PC-3 (cell line): ENCODE measurements at places on chromosomes 7 and 10. TPM values are rescaled to one million over a fixed set of nuclear protein-coding genes. Genes with fewer than 3 reads are reported as not detected.
A peak's percentile ranks its signal among the peaks of the same experiment; 100 is the strongest.

GRCh38 chr10:18551473-18551872 lies 99.9 kb downstream of the NSUN6 start:
- DNase-seq: no peak

DNA sequence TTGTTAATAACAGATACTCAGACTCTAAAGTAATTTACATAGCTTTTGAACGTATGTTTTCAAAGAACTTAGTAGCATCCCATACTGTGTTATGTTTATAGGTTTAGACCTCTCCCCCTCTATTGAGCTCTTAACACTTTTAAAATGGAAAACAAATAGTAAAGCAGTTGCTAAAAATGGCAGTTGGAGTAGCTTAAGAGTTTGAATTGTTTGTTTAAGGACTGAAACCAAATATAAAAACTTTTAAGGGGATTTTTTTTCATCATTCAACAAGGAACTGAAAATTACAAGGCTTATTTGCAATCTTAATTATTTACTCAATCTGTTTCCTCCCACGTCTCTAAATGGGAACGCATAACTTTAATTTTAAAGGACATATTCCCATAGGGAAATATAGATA lies 1.6 kb upstream of the SPAG6 start:
- no peak for DNase-seq

CLEC5A gene
- not detected in 2 replicates for total RNA-seq

DNA sequence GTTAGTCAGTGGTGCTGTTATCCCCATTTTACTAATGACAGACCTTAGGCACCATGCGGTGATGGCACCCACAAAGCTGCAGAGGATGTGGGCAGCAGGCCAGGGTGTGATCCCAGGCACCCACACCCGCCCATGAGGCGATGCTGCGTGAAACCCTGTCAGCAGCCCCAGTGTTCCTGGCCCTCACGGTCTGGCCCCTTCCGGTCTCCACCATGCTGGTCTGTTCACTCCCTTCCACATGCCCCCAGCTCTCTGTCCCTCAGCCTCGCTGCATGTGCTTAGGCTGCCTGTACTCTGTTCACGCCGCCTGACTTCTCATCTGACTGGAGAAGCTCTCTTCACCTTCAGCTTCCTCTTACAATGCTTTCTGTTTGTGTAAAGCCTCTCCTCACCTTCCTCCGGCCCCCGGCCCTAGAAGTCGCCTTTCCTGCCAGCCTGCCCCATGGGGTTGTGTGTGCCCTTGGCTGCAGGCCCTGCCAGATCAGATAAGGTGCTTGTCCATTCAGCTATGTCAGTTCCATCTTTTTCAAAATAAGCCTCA lies 17.6 kb upstream of the ORAI2 start:
- no peak for DNase-seq

DNA sequence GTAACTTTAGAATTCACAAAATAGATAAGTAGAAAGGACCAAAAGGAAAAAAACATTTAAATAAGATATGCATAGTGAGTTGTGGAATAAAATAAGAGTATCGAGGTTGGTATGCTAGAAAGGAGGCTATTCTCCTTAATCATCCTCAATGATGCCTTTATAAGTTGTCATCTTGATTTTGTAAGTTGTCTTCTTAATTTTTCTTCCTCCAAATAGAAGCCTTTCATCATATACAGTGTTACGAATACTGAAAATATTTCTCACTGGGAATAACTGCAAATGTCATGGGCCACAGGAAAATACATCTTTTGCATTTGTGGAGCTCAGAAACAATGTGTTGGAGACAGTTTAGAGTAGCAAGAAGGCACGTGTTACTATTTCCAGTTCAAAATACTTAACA lies 31.5 kb upstream of the PRTFDC1 start:
- DNase-seq: no peak

GRCh38 chr7:33503014-33503413 lies 373.6 kb downstream of the BBS9 start:
- DNase-seq: no peak

DNA sequence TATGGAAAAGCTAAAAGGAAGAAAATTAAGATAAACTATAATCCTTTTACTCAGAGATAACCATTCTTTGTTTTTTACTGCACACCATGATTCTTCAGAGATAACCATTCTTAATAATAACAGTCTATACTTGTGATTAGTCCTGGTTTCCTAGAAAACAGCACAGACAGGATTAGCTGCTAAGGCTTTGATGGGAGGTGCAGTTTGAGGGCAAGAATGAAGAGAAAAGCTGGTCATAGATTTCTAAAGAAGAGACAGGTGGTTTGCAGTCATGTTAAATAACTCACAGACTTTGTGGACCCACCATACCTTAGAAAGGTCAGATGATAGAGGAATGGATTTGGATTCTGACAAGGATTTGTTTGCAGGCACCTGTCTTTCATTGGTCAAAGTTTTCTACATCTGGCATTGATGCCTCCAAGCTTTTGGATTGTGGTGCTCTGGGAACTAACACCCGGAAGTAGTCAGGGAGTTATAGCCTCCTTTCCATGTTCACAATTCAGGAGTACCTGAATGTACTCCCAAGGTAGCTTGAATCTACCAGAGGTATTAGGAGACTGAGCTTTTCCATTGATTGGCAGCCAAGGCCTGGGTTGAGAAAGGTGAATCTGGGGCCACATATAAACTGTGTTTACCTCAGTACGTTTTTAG lies 3.7 kb downstream of the SMC3 start:
- no peak for DNase-seq

DNA sequence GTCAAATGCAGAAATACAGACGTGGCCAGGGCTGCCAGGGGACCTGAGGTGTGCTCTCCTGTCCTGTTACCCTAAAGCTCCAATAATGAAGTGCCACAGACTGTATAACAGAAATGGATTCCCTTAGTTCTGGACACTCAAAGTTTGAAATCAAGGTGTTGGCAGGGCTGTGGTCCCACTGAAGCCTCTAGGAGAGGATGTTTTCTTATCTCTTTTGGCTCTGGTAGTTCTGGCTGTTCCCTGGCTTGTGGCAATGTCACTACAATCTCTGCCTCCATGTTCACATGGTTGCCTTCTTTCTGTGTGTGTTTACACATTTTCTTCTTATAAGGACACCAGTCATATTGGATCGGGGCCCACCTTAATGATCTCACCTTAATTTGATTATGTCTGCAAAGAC lies 15.3 kb upstream of the EEPD1 start:
- DNase-seq: no peak

HECTD2 gene
- total RNA-seq: 2.9 and 4.0 TPM in 2 replicates

GRCh38 chr7:85595750-85596178 lies 408.9 kb upstream of the SEMA3D start:
- DNase-seq: peak; percentile 54

SLC39A12 gene
- total RNA-seq: not detected in 2 replicates

DNA sequence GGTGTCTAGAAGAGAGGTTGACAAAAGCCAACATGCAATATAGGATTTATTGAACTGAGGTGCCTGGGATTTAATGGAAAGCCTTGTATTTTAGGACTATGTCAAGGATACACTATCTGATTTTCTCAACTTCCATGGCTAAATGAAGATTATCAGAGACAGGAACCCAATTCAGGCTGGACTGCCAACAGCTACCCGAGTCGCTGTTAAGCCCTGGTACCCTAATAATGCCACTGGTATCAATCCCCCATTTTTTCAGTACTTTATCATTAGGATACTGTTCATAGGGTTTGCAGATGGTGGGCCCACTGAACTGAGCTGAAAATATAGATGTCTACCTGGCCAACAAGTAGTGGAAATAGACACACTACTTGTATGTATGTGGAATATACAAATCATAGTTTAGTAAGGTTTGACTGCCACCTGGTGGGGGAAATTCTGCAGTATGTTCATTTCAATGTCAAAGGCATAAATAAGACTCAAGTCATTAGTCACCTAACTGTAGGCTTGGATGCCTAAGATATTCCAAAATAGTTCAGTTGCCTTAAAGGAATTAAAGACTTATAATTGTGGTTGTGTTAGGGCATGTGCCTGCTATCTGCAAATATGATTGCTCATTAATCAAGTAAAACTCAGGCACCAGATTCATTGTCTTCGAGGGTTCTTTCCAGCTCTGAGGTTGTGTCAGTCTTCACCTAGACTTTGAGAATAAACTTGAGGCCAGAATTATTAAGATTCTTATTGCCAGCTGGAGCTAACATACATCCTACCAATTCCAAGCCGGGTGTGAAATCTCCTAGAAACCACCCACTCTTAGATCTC lies 34.1 kb upstream of the NOBOX start:
- DNase-seq: peak; percentile 88
